ENCODE measurements at places on chromosomes 7 and 10. TPM values are rescaled to one million over a fixed set of nuclear protein-coding genes. Genes with fewer than 3 reads are reported as not detected.

- DNase-seq, result no peak
These were observed 567.4 kb upstream of the FZD8 start for GRCh38 chr10:36209480-36209879.

DNA sequence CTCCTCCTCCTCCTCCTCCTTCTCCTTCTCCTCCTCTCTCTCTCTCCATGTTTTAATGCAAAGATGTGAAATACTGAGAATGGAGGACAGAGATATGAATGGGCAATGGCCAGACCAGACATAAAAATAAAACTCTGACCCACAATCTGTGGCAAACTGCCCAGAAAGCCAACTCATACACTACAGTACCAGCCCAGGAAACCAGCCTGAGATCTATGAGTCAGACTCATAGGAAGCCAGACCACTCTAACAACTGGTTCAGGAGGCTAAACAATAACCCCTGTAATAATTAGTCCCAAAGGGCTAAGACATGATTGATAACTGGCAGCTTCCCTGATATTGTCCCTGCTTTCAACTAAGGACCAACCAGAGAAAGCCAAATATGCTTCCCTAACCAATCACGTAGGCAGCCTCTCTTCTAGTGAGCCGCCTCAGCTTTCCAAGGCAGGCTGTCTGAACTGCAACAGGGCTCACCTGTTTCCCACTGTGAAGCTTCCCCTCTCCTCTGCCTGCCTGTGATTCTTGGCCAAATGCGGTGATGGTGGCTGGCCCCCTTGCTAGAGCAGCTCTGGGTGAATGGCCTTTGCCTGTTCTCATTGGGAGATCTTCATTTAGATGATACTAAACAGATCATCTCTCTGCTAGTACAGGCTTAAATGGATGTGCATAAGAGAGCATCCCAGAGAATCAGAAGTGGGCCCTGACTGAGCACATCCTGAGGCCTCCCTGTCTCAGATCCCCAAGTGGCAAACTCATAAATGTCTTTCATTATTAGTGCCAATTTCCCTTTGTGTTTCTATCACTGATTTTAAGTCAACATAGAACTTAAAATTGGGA lies 817.6 kb downstream of the TNS3 start:
- peak; percentile 97 for DNase-seq

DNA sequence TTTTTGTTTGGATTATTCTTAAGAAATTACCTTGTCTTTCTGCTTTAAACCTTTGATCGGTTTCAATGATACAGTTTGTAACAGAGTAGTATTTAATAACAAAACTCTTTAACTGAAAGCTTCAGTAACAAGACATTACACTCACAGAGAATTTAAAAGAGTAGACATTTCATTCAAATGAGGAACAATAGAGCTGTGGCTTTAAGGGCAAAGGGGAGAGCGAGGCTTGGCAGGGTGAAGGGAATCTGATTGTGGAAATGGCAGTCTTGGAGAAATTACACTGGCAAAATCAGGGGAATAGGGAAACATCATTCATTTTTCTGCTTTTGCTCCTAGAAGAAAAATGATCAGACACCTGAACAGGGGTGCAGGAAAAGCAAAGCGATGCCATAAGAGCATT lies 5.1 kb upstream of the HIPK2 start:
- no peak for DNase-seq

GRCh38 chr7:31935124-31936054 lies 134.8 kb downstream of the PDE1C start:
- no peak for DNase-seq

DNA sequence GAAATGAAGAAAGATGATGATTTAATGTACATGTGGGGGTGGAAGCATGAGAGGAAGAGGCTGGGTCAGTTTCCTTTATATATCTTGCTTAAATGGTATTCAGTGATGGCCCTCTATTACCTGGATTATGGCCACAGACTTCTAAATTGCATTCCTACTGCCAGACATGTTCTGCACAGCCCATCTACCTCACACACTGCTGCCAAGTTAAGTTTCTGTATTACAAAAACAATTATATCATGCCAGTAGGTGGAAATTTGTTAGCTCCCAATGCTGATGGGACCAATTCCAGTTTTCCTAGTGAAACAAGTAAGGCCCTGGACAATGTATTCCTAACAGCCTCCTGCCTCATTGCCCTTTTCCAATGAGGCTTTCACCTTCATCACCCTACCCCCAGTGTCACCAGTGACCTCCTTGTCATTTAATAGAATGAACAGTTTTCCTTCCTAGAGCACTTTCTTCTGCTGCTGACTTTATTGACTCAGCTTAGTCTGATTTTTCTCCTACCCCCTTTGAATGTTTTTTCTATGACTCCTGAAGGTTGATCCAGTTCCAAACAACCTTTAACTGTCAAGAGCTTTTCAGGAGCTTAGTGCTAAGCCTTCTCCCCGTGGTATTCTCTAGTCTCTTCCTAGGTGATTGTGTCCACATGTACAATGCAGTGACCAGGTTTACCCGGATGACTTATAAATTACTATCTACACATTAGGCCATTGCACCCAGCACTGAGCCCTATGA lies 316.6 kb upstream of the ANKRD30A start:
- DNase-seq, result no peak

- DNase-seq, result no peak
These were observed 178.1 kb downstream of the ARHGAP21 start for GRCh38 chr10:24545585-24545984.

DNA sequence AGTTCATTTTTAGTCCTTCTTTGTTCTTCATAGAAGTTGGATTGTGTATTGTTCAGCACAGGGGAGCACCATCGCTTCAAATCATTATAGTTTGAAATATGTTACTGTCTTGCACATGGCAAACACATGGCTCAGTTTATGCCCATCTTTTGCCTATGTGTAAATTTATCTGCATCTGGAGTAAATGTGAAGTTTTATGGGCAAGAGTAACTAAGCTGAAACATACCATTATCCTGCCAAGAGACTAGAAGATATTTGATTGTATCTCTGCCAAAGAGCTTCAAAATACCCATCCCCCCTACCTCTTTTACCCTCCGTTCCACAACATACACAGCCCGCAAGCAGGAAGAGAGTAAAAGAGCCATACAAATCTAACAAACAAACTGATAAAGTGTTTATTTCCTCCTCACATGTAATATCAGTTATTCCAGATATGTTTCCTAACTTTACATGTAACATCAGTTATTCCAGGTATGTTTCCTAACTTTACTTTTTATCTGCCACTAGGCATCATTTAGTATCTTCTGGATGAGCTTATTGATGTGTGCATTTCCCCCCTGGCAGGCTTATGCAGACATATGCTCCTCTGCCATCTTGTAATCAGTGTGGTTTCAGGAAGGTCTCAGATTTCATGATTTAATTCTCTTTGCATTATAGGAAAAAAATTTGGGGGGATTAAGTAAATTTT lies 127.7 kb downstream of the SRI start:
- DNase-seq, result no peak

DNA sequence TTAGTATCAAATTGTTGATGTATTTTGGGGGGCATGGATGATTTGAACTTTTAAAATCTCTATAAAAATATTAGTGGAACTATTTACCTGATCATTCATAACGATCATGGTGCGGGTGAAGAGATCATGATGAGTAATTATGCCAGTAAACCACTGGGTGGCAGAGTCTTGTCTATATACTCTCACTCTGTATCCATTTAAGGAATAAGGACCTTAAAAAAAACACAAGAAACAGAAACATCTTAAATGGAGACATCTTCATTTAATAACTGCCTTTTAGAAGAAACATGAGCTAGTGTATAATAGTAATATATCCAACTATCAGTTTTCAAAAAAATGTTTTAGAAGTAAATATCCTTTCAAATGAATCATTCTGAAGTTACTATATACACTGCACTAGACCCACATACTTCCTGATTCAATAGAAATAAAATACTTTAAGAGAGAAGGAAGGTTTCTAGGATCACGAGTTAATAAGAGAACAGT lies 84.0 kb downstream of the NRBF2 start:
- peak; percentile 68 for DNase-seq

DNA sequence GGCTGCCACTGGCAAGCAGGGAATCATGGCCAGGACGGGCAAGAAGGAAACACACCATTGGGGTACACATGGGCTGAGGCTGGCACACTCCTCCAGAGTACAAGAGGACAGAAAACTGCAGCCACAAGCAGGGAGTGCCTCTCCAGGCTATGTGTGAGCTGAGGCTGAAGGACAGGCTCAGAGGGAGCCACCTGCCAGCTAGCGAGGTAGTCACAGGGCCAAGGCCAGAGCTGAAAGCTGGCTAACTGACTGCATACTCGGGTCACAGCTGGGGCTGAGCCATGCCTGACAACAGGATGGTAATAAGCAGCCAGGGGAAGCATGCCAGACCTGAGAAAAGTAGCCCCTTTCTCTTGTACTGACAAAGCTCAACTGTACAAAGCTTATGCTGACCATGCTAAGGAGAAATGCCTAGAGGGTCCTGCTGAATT lies 52.0 kb downstream of the KIF5B start:
- DNase-seq, result no peak

DNA sequence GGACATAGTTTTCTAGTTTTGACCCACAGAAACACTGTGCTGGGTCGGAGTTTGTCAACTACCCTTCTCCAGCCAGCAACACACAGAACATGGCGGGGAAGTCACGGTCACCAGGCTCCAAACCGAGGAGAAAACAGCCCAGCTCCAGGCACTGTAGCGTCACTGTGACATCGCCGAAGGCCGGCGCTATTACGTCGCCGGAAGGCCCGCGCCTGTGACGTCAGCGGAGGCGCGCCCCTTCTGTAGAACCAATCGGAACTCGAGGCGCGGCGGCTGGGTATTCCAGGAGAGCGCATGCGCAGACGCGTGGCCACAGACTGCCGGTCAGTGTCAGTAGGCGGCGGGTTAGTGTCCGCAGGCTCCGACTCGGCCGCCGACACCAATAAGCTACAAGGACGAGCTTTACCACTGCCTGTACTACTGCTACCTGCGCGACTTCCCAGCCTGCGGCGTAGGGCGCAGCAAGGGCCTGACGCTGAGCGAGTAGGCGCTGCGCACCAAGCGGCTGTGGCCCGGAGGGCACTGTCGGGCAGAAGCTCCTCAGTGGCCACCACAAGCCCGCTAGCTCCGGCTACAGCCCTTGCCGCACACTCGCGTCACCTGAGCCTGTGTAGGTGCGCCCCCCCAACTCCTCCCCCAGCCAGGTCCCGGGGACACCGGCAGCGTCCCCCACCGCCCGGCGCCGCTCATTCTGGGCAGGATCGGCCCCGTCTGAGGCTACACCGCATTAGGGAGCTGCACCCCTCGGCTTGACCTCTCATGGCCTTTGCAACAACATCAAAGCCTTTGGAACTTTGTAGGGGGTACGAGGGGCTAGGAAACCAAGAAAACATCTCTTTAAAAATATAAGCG lies 35.1 kb upstream of the SRRM3 start:
- DNase-seq, result peak; percentile 76

DNA sequence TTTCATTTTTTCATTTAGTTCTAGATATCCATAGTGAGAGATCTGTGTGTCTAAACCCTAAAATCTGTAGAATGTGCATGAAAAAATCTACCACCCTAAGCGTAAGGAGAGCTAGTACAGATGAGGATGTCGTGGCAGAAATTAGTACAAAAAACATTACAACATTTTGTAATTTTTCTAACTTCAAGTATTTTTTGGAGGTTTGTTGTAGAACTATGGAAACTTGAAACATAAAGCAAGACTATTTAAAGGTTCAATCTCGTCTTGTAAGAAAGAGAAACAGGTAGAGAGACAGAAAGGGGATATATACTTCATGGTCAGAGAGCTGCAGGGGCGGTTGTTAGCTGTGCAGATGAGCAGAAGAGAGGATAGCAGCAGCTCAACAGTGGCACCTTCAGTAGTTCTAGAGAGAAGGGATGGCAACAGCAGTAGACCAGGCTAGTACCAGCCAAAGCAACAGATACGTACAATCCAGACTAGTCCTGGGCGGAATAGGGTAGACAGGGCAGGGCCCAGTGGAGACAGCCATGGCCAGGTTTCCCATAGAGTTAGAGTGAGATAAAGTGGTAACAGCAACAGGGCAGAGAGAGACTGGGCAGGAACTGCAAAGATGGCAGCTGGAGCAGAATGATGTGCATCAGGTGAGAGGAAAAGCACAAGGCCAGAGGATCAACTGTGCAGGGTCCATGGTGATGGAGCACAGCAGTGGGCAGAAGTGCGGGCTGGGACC lies 145.2 kb downstream of the FRMD4A start:
- DNase-seq, result peak; percentile 97

DNA sequence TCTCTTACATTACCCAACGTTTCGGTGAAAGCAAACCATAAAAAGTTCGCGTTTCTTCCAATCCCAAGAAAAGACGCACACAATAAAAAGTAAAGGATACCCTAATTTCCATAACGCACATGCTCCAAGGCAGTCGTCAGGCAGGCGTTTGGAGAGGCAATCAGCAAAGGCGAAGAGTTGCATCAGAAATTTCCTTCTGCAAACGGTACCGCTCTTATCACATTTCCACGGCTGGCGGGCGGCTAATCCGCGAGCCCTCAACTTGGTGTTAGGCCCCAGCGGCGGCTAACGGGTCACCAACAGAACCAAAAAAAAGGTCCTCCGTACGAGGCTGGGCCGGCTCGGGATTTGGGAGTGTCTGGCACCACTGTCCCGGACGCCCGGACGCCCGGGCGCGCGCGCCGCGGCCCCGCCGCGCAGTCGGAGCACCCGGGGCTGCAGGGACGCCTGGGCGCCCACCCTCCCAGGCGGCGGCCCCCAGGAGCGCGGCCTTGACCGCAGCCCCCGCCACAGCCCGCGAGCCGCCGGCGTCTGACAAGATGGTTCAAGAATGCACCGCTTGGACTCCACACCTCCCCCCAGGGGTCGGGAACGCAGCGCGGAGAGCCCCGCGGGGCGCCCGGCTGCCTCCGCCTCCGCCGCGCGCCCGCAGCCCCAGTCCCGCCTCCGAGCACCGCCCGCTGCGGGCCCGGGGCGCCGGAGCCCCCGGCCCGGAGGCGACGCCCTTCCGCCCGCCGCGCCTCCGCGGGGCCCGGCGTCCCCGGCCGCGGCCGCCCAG lies 9.8 kb upstream of the GRB10 start:
- peak; percentile 32 for DNase-seq

GRCh38 chr7:40474790-40475680 lies 340.2 kb downstream of the SUGCT start:
- no peak for DNase-seq

- peak; percentile 81 for DNase-seq
These were observed 9.0 kb upstream of the POR start for GRCh38 chr7:75905785-75906604.

- no peak for DNase-seq
These were observed 448 bp downstream of the ITGA8 start for GRCh38 chr10:15719049-15719898.

- DNase-seq, result no peak
These were observed 72.0 kb downstream of the SRPK2 start for GRCh38 chr7:105316578-105317344.

DNA sequence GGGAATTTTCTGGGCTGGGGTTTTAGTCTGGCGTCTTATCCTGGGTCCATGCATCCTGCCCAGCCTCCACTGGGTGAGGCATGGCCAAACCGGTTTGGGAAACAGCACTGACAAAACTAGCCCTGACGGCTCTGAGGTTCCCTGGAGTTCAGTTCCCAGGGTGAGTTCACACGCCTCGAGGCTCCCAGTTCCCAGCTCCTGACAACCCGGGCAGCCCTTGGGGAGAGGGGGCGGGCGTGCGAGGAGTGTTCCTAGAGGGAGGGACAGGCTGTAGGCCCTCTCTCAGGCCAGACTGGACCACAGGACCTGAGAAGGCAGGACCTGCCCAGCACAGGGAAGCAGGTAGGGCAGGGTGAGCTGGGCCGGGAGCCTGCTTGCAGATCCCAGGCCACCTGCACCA lies 82.3 kb upstream of the PPIF start:
- DNase-seq, result peak; percentile 94

CYP3A7 gene
- total RNA-seq, result not detected

TMEM270 gene
- total RNA-seq, result not detected

HMX3 gene
- 0.13 TPM for total RNA-seq

CDC14C gene
- total RNA-seq, result not detected

HTR5A gene
- total RNA-seq, result not detected

ENKUR gene
- 0.26 TPM for total RNA-seq

PON1 gene
- not detected for total RNA-seq

TWIST1 gene
- total RNA-seq, result 23.7 TPM

ELFN1 gene
- under 0.01 TPM for total RNA-seq

Measured in bronchial epithelial cell (primary cell).